ENCODE measurements at places on chromosomes 6 and 20.

GRCh38 chr6:3385660-3386151 is 71.1 kb downstream of the SLC22A23 start:
- no peak for DNase-seq

GRCh38 chr6:27542485-27542884 is 69.6 kb upstream of the ZNF184 start:
- DNase-seq: no peak

GRCh38 chr20:38172408-38172807 is 7.3 kb upstream of the TGM2 start:
- no peak for DNase-seq

DNA sequence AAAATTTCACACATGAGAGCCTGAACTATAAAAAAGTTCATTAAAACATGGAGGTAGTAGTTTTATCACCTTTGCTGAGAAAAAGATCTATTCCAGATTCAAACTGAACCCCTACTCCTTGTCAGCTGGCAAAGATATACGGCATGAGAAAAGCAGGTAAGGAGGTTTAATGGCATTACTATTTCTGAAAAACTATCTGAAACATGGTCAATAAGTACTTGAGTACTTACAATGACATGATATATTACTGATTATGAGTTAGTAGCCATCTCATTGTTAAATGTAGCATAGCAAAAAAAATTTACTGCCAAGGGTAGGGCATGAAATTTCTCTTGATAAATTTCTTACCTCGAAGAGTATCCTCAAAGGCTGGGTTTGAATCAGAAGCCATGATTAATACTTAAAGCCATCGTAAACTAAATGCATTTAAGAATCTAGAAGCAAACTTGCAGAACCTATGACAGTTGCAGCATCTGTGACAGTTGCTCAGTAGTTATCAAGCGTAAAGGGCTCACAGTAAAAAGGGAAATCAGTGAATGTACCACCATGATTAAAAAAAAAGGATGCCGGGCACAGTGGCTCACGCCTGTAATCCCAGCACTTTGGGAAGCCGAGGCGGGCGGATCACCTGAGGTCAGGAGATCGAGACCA is 8.7 kb downstream of the SLC17A5 start:
- no peak for DNase-seq

- no peak for DNase-seq
These were observed 401.6 kb upstream of the CITED2 start for GRCh38 chr6:139776041-139776440.

Measured in activated T-cell treated with anti-CD3 and anti-CD28 coated beads for 48 hours (primary cell).